Brain microvascular endothelial cell (primary cell): ENCODE measurements at places on chromosomes 1 and 21.

- DNase-seq: no peak
These were observed 150.0 kb downstream of the MAGI3 start for GRCh38 chr1:113540335-113540734.

GRCh38 chr1:113442131-113442530, 51.8 kb downstream of the MAGI3 start:
- no peak for DNase-seq

- DNase-seq: peak; percentile 20
These were observed 96.9 kb downstream of the COP1 start for GRCh38 chr1:176110203-176110602.

GRCh38 chr1:186194107-186194756, 180.8 kb downstream of the TPR start:
- no peak for DNase-seq

GRCh38 chr1:201002510-201002909, 21.0 kb downstream of the KIF21B start:
- no peak for DNase-seq

DNA sequence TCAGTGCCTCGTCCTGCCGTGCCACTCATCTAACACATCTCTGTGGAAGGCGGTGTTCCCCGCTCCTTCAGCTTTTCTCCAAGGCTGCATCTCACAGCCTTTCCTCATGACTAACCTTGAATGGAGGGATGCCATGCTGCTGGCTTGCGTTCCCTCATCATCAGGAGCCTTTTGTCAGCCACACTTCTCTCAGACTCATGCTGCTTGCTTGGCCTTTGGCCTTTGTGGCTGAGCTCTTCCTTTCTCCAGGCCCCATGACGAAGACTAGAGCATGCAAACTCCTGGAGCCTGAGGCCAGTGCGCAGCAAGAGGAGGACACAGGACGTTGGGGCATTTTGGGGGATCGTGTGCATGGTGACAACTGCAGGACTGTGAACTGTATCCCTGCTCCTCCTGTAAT, 70.8 kb downstream of the SYT2 start:
- DNase-seq: peak; percentile 71

- DNase-seq: no peak
These were observed 11.9 kb upstream of the SH2D2A start for GRCh38 chr1:156828400-156829124.

DNA sequence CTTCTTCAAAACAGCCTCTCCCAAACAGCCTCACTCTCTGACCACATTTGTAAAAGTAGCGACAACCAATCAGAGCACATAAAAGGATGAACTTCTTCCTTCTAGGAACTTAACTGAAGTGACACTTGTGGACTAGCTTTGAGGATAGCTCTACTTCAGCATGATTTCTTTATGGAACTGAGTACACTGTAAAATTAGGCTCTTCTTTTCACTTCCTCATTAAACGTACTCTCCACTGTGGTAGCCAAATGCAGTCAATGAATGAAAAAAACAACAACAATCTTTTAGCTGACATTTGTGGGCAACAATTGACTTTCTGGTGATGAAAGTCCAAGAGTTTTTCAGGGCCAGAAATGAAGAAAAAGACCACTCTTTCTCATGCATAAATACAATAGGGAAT, 9.6 kb downstream of the LRRC53 start:
- DNase-seq: no peak

DNA sequence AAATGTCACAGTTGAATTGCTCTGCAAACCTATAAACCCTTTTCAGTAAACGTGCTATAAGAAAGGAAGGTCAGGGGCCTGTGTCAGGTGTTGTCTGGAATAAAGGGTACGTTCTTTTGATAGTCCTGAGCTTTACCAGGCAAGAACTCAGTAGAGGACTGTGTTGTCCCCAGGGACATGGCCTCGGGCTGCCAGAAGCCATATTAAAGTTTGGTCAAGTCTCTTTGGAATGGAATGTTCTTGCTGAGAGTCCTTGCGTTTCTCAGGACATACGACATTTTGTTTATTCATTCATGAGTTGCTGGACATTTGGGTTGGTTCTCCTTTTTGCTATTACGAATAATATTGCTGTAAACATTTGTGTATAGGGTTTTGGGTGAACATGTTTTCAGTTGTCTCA, 16.8 kb downstream of the VPS13D start:
- DNase-seq: no peak

- DNase-seq: no peak
These were observed 4.2 kb upstream of the ZNF496 start for GRCh38 chr1:247335882-247336281.

GRCh38 chr1:92567211-92567868, 80.6 kb upstream of the GFI1 start:
- no peak for DNase-seq

- no peak for DNase-seq
These were observed 12.2 kb upstream of the ARHGEF10L start for GRCh38 chr1:17527036-17527914.

- no peak for DNase-seq
These were observed 18.5 kb upstream of the ZNF648 start for GRCh38 chr1:182080040-182080439.

- DNase-seq: no peak
These were observed 11.8 kb upstream of the TMEM201 start for GRCh38 chr1:9576903-9577302.

GRCh38 chr1:59232216-59232615, 64.7 kb upstream of the FGGY start:
- DNase-seq: no peak

DNA sequence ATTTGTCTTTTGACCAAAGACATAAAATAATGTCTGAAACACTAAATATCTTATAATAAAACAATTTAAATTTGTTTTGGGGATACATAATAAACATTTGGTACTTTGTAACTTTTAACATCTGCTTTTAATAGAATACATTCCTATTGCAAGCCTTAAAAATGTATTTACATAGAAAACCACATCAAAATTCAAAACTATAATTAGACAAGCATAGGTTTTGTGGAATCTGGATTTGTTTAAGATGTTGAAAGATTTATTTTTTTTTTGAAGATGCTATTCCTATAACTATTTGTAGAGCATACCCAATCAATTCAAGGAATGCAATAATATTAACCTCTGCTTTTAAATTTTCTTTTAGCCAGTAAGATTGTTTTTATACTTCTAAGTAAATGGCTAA, 125.7 kb downstream of the FMN2 start:
- no peak for DNase-seq

- no peak for DNase-seq
These were observed 4.8 kb downstream of the TBX19 start for GRCh38 chr1:168285521-168285790.

DNA sequence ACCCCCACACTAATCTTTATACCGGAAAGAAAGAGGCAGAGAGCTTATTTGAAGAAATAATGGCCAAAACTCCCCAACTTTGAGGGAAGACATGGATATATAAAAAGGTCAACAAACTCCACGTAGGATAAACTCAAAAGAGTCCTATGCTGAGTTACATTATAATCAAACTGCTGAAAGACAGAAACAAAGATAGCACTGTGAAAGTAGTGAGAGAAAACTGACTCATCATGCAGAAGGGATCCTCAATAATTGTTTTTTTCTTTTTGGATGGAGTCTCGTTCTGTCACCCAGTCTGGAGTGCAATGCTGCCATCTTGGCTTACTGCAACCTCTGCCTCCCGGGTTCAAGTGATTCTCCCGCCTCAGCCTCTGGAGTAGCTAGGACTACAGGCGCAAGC, 48.5 kb upstream of the TTC39A start:
- no peak for DNase-seq

- DNase-seq: no peak
These were observed 171.1 kb downstream of the PIGK start for GRCh38 chr1:77047978-77048614.

- no peak for DNase-seq
These were observed 8.5 kb downstream of the C1orf21 start for GRCh38 chr1:184395370-184395769.

DNA sequence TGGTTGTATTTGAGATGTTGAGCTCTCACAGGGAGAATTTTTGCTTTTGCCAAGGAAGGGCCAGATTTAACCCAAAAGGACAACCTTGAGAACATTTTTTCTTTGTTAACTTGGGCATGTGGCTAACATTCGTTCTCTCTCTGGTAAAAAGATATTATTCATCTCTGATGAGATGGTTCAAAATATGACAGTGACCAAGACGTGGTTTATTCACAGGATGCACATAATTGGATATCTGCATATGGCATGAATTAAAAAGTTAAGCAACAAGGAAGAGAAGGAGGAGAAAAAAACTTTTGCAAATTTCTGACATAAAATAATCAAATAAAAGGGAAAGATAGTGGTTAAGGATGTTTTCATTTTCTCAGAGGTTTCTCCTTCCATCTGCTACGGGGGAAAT, 43.1 kb upstream of the BCL10 start:
- DNase-seq: no peak

DNA sequence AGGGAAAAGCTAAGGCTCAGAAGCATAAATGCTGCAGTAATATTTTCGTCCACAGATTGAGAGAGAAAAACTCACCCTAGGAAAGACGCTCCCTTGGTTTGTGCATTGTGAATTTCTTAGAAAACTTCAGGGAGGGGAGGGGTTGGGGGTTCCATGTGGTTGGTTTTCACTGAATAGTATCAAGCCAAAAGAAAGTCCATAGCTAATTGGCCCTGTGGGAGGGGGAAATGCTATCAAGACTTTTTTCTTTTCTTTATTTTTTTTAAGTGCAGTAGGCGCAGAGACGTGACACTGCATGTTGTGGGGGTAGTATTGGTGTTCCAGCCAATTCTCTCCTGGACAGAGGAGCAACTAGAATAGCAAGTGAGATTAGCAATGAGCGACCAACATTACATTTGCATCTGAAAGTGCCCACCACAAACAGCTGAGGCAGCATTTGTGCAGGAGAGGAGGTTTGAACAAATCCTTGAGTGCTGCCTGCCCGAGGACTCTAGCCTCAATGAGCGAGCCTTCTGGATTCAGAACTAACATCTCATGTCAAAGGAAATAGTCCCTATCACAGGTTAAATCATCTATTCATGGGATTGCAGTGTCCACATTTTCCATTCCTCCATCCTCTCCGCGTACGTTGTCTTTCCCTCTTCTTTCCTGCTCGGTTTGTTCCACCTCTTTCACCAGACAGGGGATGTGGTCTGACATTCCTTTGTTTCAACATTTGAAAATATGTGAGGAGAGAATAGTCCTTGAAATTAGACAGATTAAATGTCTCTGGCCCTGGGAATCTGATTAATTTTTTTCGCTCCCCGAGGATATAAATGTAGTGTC, 118.0 kb upstream of the MARK1 start:
- peak; percentile 3 for DNase-seq

DNA sequence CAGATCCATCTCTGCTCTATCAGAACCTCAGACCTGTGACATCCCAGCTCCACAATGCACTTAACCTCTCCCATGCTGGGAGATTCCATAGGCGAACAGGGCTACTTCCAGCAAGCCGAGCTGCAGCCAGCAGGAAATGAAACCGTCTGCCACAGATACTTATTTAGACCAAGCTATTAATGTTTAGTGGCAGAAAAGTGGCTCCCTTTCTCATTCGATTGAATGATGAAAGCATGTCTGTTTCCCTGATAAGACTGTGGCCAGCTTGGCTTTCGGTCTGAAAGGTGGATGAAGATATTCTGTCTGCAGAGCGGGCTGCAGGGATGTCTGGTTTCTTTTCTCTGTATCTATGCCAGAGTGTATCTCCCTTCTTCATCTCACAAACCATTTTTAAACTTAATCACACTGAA, 146.4 kb downstream of the GREM2 start:
- no peak for DNase-seq

DNA sequence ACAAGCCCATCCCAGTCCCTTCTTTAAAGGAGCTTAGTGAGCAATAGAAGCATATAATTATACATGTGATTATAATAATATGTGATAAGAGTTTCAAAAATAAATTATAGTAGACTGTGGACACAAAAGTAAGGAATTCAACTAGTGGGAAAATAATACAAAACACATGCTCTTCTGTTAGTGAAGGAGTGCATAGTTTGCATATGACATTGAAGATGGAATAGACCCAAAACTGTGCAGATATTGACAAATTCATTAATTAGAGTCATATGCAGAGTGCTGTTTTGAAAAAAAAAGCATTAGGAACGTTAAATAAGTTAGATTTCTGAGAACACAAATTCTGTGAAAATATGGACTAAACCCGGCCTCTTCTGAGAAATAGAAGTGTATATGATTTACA, 278.8 kb downstream of the ASTN1 start:
- no peak for DNase-seq

- peak; percentile 10 for DNase-seq
These were observed 1382.2 kb upstream of the B3GALT2 start for GRCh38 chr1:194568610-194569009.

DNA sequence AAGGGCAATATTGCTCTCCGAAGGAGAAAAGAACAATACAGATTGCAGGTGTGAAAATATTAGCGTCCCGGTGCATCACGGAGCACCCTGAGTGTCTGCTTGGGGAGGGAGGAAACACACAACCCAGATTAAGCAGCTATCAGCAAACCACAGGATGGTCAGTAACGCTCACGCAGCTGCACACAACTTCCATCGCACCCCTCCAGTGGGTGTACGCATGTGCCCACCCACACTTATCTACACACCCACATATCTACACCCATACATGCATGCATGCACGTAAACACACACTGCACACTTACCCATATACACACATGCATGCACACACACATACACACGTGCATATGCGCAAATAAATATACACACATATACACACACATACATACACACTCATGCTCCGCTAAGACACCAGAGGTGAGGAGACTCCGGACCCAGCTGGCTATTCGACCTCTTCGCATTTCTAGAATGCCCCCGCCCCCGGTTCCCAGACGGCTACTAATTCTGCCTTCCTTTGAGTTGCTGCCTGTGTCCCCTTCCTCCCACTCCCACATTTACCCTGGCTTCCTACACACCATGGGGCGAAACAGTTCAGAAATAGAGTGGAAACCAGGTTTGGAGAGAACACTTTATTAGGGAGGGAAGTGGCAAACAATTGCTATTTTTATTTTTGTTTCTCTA, 26.2 kb downstream of the ITPKB start:
- DNase-seq: no peak

- no peak for DNase-seq
These were observed 35.3 kb downstream of the FNBP1L start for GRCh38 chr1:93483200-93483599.

DNA sequence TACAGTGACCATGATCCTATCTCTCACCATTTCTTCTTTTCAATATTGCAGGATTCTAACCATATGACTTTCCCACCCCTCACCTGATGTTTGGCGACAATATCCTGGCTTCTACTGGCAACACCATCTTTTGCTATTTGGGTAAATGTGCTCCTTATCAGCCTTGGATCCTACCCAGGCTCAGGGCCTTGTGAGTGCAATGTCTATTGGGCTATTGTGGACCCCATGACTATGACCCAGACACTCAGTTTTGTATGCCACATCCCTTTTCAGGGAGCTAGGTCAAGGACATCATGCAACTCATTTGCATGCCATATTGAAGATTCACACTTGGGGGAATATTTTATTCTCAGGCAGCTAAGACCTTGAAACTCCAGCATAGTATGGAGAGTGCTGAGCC, 67.9 kb downstream of the DDR2 start:
- DNase-seq: no peak

- DNase-seq: no peak
These were observed 3.4 kb upstream of the ZNF678 start for GRCh38 chr1:227559926-227560325.

GRCh38 chr1:55524006-55524405, 308.8 kb upstream of the USP24 start:
- no peak for DNase-seq

GRCh38 chr1:244789276-244789580, 46.2 kb upstream of the COX20 start:
- DNase-seq: no peak

GRCh38 chr21:33491373-33492102, at the start of gene DNAJC28:
Gene DNAJC28 (minus strand): TSS chr21:33491716. CDS start chr21:33489393, 2,323 bp downstream.
- peak; percentile 89 for DNase-seq
